ENCODE measurements at places on chromosomes 4 and X.

GRCh38 chr4:175953960-175954521 lies 111.6 kb upstream of the WDR17 start:
- no peak for DNase-seq

DNA sequence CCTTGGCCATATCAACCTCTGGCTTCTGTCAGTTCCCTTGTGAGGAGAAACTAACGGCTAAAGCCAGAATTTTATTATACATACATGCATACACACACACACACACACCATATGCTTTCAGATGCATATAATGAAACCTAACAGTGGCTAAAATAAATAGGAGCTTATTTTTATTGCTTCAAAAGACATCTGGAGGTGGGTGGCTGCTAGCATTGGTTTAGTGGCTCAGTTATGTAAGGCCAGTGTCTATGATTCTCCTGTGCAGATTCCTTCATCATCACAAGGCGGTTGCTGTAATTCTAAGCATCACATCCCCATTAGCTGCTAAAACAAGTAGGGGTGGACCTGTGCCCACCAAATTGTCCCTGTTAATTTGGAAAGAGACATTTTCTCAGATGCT lies 110.8 kb downstream of the MAPK10 start:
- DNase-seq: no peak

- DNase-seq: no peak
Measured at GRCh38 chrX:132953354-132953753, 5.1 kb downstream of the HS6ST2 start.

GRCh38 chr4:107994894-107995293 lies 5.2 kb downstream of the HADH start:
- DNase-seq: no peak

DNA sequence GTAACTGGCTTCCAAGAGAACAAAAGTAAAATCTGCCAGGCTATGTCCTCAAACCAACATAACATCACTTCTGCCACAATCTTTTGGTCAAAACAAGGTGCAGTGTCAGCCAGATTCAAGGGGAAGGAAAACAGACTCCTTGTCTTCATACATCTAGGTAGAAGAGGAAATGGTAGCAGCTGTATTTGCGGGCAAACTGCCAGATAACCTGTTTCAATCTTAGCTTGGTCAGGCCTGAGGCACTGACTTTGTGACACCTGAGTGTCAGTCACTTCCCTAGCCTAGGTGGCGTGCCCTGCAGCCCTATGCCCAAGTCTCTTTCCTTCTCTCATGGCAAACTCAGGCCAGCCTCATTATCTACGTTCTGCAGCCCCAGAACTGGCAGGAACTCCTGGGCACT lies 146.2 kb upstream of the JADE1 start:
- DNase-seq: no peak

DNA sequence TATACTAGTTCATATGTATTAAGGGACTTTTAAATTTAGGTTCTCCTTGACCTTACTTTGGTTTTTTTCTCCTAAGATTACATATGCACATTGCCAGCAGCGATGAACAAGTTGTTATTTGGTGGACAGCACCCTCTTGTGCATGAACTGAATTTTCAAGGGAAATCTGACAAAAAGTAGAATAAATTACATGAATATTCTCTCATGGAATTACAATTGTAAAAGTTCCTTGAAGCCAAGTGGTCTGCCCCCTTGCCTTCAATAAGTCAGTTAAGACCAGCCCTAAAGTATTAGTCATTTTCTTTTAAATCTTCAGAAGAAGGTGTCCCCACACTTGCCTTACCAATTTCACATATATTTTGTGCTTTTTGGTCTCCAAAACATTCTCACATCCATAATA lies 30.7 kb upstream of the SMARCA5 start:
- DNase-seq: no peak

DNA sequence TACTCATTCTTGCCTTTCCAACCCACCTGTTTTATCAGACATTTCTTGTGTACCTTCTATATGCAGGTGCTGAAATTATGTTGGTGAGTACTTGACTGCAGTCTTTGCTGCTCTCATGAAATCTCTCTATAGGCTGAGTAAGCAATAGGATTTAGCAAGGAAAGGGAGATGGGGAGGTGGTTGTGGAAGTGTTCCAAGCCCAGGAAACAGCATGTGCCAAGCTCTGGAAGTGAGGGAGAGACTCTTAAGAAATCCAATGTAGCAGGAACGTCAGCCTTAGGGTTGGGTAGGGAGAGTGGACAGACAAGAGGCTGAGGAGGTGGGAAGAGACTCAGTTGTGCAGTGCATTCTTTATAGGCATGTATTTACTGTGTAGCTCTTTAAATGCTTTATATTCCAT lies 5.6 kb downstream of the SEPTIN11 start:
- DNase-seq: no peak

DNA sequence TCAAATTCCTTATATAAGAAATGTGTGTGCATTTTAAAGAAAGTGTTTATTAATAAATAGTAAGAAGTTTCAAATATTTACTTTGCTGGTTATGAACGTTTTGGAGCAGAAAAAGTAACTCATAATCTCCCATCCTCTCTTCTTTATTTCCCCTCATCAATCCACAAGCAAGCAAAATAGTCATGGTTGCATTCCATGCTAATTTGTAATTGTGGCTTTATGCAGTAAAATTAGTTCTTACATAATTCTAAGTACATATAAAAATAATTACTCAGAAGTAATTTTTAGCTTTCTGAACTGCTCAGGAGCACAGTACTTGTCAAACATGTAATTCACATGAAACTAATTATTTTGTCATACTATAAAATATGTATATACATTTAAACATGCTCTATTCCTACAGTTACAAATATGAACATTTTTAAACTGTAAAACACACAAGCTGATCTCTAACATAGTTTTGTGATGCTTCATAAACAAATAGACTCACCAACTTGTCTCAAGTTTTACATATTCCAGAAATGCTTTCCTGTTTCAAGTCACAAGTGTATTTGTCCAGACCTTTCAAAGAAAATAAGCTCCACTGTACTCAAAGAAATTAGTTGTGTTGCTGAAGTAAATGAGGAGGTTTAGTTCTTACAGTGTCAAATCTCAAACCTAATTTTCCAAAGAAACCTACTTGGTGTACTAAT lies 218.9 kb downstream of the PABPC4L start:
- DNase-seq: no peak

DNA sequence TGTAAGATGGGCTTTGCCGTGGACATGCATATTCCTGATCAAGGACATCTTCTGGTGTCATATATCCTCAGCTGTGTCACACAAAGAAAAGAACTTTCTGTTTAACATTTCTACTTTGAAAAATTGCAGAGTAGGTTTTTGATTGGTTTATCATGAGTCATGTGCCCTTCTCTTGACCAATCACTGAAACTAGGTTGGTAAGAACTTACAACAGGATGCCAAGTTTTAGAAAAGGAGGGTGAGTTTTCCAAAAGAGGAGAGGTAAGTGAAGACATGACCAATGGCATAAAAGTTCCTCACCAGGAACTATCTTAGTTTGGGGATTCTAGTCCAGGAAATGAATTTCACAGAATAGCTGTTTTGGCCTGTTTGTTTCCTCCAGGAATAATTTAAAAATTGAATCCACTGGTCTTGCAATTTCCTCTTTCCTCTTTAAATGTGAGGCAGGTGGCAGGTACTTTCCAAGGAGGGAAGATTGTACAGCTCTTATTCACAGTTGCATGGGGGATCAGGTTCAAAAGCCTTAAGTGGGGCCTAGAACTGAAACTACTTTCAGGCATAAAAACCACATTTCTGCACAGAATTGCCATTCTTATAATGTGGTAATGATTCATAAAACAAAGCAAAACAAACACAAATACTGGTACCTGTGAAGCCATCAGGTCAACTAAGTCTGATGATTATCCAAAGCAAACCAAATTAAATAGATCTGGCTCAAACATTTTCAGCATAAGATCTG lies 1114.5 kb upstream of the LCORL start:
- DNase-seq: no peak

- no peak for DNase-seq
Measured at GRCh38 chr4:142961866-142962265, 115.8 kb upstream of the INPP4B start.

GRCh38 chr4:67765401-67765800 lies 11.2 kb upstream of the GNRHR start:
- DNase-seq: no peak

GRCh38 chr4:89303814-89304388 lies 3.7 kb downstream of the GPRIN3 start:
- DNase-seq: no peak

GRCh38 chr4:577499-578450 lies 1.7 kb upstream of the TMEM271 start:
- DNase-seq: no peak

All from stimulated activated CD4-positive, alpha-beta T cell treated with anti-CD3 and anti-CD28 coated beads, Interleukin-1b, Interleukin-23, amount 100 ng/mL, for 24 hours (primary cell).